NCI-H1417 treated with DMSO at 0.1 percent for 48 hours (cell line): ENCODE measurements at places on chromosomes 2 and 18.

GRCh38 chr18:49944663-49945062 is 131.3 kb upstream of the ACAA2 start:
- no peak for DNase-seq

GRCh38 chr2:112160283-112161250 is 22.4 kb downstream of the FBLN7 start:
- DNase-seq = no peak

- no peak for DNase-seq
Measured at GRCh38 chr2:174704061-174704460, 60.2 kb downstream of the CHRNA1 start.

DNA sequence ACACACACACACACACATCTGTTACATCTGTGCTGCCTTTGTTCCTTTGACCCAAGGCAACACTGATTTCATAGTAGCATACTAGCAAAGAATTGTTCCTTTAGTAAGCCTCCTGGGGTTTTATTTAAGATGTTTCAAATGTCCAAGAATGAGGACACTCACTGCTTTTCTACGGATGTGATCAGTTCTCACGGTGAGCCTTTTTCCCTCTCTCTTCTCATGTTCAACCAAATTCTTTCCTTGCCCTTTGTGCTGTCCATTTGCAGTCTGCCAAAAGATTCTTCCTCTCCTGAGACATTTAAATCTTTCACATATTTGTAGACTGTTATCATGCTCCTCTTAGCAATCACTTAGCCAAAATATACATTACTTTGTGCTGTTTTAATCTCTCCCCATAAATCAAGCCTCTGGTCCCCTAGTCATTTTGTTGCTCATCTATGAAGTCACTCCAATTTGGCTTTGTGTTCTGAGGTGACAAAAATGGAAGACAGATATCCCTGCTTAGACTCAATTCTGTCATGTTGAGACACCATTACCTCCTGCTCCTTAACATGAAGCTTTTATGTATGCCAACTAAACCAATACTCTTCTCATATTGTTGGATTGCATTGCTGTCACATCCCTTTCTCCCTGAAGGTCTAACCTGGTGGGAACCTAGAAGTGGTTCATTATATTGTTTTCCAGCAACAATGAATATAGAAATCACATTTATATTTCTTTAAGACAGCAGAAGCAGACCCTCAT is 1605.3 kb upstream of the ACVR2A start:
- no peak for DNase-seq

- DNase-seq = no peak
Measured at GRCh38 chr2:239951825-239952224, 73.3 kb downstream of the NDUFA10 start.

DNA sequence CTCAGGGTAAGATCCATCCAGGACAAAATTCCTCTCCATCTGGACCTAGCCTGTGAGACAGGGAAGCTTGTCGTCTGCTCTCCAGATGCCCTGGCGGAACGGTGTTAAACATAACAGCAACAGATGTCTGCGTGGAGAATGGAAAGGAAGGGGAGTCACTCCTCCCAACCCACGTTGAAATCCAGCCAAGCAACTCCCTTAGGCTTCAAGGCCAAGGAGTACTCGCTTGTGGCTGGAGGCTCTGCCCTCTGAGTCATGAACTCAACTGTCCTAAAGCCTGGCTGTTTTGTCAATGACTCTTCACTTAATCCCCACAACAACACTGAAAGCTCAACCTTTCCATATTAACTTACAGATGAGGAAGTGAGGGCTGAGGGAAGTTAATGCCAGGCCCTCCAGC is 42.2 kb downstream of the TPO start:
- DNase-seq = no peak

DNA sequence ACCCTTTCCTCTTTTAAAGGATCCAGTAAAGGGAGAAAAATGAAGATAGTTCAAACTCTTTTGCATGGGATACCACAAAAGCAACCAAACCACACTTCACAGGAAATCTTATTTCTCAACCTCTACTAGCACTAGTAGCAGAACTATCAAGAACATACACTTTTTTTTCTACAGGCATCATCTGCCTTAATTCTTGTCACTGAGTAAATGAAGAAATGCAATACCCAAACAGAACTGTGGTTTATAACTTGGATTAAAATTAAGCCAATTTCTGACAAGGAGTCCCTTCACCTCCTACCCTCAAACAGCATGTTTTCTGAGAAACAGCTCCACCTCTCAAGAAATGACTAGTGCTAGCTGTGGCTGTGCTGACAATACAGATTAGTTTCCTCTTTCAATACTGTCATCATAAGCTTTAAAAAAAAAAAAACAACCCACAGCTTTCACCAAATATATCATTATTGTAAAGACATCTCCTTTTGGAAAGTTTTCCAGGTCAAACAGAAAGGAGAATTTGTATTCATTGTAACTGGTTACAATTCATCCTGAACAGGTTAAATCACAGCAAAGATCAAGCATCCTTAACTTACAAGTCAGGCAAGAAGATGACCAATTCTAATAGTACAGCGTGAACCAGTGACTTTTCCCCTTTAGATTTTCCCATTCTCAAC is 44.4 kb downstream of the PTPN2 start:
- no peak for DNase-seq

DNA sequence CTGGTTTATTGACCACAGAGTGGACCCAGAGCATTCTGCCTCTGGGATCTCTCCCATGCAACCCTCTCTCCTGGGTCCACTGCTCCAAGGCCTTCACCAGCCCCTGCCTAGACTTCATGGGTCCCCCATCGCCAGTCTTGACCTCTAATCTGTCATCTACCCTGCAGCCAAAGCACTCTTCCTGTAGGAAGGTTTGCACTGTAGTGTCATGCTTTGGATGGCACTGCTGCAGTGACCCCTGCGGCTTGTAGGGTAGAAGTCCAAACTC is 41.7 kb downstream of the MYO7B start:
- DNase-seq = no peak

DNA sequence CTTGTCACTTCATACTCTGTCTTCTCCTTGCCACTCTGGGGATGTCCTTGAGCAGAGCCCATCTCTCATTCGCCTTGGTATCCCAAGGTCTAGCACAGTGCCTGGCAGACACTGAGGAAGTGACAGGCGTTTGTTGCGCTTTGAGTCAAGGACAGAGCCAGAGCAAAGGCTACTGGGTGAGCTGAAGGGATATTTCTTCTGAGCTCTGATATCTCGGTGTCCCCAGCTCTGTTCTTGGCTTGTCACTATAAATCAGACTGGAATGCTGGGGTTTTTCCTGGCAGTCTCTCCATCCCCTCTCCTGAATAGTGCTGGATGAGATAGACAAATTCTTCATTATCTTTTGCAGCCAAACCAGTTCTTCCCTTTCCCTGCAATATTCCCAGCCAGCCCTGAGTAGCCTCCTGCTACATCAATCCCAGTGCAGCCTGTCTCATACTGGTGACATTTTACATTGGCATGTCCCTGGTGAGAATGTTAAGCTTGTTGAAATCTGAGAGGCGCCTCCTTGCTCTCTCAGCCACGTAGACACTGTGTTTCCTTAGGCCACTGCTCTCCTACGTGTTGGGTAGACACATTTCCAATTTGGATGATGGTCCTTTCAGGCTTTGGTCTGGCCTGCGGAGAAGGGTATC is 61.7 kb downstream of the CTIF start:
- DNase-seq = no peak

GRCh38 chr2:233339427-233339826 is 14.9 kb upstream of the DGKD start:
- DNase-seq = no peak

DNA sequence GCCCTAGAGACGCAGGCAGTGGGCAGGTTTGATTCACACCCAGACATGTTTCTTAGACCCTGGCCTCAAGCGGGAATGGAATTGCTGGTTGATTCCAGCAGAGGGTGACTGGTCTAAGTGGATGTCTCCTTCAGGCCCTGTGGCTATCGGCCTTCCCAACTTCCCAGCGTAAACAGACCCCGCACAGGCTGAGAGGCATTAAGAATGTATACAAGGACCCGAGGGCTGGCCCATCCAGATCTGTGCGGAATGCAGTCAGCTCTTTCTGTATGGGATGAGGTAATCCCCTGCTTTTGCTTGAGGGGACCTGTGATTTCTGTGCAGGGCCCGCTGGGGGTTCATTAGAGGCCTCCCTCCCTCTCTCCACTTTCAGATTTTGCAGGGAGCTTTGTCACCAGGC is 6.5 kb downstream of the ACKR3 start:
- DNase-seq = no peak

- no peak for DNase-seq
Measured at GRCh38 chr2:62229082-62229605, 33.2 kb downstream of the B3GNT2 start.

DNA sequence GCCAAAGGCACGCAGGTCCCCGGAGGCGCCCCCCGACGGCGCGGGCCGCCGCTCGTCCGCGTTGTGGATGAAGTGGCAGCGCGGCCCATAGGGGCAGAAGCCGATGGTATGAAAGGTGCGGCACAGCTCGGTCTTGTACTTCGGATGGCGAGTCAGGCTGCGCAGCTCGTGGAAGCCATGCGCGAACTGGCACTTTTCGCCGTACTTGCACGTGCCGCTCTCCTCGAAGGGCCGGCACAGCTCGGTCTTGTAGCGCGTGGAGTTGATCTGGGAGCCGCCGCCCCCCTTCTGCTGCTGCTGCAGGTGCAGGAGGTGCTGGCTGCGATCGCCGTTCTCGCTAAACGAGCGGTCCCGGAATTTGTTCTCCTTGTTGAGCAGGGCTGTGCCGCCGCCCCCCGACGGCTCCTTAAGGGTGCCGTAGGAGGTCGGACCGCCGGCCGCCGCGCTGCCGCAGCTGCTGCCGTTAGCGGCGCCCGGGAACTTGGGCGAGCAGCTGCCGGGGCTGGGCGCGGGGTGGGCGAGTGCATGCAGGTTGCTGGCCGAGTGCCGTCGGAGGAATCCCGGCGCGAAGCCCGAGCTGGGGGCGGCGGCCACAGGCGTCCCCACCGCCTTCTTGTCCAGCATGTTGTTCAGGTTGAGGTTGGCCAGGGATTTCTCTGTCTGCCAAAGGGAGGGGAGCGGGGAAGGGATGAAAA is 1.2 kb downstream of the ZFP36L2 start:
- no peak for DNase-seq

GRCh38 chr2:168912466-168912865 is 11.4 kb downstream of the G6PC2 start:
- no peak for DNase-seq

GRCh38 chr2:54668711-54669110 is 54.8 kb upstream of the EML6 start:
- no peak for DNase-seq

- no peak for DNase-seq
Measured at GRCh38 chr2:40851661-40852060, 399.8 kb upstream of the SLC8A1 start.

DNA sequence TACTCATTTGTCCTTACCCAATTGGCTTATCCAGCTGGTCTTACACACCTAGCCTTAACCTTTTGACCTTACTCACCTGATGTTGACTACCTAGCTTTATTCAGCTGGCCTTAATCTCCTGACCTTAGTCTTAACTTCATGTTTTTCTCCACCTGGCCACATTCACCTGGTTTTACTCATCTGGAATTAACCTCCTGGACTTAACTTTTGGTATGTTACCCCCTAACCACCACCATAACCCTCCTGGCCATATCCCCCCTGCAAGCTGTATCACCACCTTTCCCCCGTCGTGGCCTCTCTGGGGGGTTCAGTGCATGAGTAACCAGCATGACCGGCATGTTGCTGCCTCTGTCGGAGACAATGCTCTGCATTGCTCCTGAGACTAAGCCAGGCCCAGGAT is 45.7 kb downstream of the CHRNA1 start:
- DNase-seq = no peak
